ENCODE measurements at places on chromosomes 16 and 17. TPM values are rescaled to one million over a fixed set of nuclear protein-coding genes. Genes with fewer than 3 reads are reported as not detected.
A peak's percentile ranks its signal among the peaks of the same experiment; 100 is the strongest.

Gene APOH
- total RNA-seq = not detected

DNA sequence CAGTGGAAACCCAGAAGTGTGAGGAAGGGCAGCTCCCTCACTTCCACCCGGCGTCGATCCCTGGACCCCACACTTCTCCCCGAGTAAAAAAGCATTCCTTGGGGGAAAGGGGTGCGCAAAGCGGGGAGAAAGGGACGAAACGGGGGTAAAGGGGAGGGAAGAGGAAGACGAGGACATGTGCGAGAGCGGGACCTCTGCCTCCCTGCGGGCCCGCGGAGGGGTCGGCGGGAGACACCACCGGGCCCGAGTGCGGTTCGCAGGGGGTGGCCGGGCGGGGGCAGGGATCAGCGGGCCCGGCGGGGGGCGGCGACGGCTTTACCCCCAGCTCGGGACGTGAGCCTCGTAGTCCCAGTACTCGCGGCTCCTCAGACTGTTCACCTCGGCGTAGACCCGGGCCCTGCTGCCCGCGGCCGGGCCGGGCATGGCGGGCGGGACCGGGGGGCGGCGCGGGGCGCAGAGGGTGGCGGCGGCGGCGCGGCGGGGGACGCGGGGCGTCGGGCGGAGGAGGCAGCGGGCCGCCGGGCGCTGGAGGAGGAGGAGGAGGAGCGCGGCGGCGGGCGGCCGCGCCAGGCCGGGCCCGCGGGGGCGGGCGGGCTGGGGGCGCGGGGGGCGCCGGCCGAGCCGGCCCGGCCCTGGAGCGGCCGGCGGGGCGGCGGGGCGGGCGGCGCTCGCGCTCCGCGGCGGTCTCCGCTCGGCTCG is 443 bp downstream of the CSNK2A2 start:
- peak; percentile 49 for DNase-seq

Gene ST6GALNAC1
- total RNA-seq = not detected

Gene SGSM2
- total RNA-seq = 39.0 TPM

- no peak for DNase-seq
Measured at GRCh38 chr17:10120749-10121148, 77.7 kb downstream of the GAS7 start.
